ENCODE measurements at places on chromosomes 3 and 15.
A peak's percentile ranks its signal among the peaks of the same experiment; 100 is the strongest.

DNA sequence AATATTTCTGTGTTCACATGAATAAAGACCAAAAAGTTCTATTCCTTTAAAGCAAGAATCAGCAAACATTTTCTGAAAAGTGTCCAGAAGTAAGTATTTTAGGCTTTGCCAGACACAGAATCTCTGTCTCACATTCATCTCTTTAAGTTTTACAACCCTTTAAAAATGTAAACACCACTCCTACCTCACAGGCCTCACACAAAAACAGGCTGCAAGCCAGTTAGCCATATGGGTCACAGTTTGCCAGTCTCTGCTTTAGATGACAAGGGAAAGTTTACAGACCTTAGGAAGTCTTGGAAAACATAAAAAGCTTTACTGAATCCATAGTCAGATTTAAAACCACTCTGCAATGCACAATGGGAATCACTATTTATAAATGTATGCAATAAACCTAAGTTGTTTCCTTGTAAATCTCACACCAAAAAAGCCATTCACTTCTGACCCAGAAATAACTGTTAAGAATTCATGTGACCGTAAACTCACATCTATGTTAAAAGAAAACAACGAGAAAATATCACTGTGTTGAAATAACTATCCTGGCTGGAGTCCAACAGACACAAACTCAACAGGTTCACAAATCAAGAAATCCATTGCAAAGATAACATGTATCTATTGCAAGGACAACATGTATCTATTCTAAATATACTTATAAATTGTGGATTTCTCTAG lies 308.2 kb downstream of the ULK4 start:
- DNase-seq = no peak

DNA sequence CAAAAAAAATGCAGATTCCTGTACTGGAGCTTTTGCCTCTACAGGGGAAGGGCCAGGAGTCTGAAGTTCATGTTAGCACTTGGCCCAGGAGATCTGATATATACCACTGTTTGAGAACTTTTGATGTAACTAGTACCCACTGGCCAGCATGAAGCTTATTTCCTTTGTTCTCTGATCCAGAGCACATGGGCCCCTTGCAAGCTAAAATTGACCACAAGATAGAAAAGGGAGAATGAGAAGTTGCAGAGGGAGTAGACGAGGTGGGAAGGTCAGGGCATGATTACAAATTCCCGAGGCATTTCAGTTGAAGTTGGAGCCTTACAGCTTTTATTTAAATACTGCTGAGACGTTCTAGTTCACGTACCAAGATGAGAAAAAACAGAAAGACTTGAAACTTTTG lies 28.2 kb downstream of the TGM4 start:
- DNase-seq = no peak

DNA sequence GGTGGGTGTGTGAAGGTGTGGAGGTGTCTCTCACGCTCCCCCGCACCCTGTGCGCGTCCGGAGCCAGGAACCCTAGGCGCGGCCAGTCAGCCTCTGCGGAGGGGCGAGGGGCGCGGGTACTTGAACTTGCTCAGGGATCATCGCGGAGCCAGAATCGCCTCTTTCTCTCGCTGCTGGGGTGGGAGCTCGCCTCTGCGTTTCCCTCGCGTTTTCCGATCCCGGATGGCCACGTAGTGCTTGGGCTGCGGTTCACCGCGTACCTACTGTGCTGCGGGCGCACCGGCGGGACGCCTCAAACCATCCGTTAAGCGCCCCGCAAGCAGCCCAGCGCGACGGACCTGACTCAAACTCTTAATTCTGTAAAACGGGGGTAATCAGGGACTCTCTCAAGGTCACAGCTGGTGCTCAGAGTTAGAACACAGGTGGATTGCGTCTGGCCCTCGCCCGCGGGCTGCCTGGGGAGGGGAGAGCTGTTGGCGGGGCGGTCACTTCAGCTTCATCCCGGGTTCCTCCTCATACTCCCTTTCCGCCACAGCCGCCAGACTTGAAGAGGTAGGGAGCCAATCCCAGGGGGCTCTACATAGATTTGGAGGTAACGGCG lies 686 bp downstream of the MYRIP start:
- DNase-seq = no peak

DNA sequence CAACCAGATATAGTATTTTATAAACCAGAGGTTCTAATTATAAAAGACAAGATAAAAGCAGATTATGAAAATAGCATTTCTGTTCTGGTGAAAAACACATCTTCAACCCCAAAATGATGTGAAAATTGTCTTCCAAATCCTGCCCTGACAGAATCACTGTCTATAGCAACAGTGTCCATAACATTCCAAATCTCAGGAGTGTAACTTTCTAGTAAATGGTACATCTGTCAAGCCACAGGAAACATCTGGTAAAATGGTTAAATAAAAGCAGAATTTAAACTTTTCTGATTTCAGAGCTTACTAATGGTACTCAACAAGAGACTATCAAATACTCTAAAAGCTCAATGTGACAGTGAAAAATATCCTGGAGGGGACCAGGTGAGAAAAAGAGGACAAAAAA lies 60.5 kb downstream of the VGLL4 start:
- no peak for DNase-seq

DNA sequence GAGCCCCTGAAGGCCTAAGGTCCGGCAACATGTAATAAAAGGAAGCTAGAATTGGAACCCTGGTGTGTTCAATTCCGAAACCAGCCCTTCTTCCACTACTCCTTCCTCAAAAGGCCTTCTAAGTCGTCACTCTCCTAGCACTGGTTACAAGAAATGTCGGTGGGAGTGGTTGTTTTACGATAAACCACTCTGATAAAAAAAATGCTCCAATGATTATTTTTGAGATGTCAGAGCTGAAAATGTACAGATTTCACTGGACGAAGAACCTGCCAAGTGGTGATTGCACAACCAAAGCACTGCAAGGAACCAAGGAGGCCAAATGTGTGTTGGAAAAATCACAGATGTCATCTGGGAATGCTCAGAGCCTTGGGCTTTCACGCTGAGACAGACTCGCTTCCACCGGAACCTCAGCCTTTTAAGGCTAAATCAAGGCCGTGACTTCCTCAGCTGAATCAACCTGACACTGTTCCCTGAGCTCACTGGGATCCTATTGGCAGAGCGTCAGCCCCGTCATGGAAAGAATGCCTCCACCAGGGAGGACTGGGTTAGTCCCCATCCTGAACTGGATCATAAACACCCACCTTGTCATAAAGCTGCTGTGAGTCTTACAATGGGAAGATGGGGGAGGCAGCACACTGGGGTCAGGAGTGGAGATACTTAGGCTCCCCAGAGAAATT lies 108.1 kb upstream of the THBS1 start:
- DNase-seq = no peak

- no peak for DNase-seq
Observed at GRCh38 chr3:26668696-26669095, 46.1 kb downstream of the LRRC3B start.

- peak; percentile 25 for DNase-seq
Observed at GRCh38 chr15:74616366-74616939, 817 bp downstream of the CLK3 start.

- DNase-seq = no peak
Observed at GRCh38 chr15:39579487-39580116, 1.3 kb upstream of the THBS1 start.

- DNase-seq = no peak
Observed at GRCh38 chr3:167078070-167078622, 302.0 kb downstream of the ZBBX start.

DNA sequence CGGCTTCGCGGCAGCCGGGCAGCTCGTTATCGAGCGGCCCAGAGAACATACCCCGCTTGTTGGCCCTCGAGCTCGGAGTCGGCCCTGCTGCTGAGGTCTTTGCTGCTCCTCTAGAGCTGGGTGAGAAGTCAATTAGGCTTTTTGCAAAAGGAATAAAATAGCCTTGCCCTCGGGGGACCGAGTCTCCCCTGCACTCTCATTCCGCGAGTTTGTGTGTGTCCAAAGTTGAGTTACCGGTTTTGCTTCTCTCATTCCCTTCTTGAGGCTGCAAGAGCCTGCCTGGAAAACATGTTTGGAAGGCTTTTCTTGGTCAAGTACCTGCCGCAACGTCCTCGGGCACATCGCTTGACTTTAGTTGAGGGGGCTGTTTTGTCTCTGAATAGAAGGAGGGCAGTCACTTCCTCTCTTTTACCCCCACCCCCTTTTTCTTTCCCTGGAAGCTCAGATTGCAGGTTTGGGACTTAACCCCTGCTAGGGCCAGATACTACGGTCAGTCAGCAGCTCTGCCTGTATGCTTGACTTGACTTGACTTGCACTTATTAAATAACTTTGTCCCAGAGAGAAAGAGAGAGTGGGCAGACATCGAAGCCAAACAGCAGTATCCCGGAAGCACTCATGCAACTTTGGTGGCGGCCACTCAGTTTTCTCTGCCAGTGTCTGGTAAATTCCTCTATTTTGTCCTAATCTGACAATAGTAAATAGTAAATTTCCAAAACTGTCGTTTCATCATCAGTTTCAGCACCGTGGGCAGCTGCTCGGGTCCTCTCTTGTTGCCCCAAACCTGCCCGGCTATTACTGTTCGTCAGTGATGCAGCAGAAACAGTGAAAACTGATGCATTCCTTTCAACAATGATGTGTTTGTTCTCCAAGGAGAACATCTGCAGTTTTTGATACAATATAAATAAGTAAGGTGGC lies 609 bp downstream of the RNF13 start:
- peak; percentile 64 for DNase-seq

- no peak for DNase-seq
Observed at GRCh38 chr3:158568784-158569183, 2.2 kb upstream of the MLF1 start.

GRCh38 chr15:48109856-48110531 lies 10.8 kb upstream of the SLC24A5 start:
- DNase-seq = no peak

GRCh38 chr15:42581272-42581730 lies 5.9 kb downstream of the STARD9 start:
- DNase-seq = peak; percentile 18

DNA sequence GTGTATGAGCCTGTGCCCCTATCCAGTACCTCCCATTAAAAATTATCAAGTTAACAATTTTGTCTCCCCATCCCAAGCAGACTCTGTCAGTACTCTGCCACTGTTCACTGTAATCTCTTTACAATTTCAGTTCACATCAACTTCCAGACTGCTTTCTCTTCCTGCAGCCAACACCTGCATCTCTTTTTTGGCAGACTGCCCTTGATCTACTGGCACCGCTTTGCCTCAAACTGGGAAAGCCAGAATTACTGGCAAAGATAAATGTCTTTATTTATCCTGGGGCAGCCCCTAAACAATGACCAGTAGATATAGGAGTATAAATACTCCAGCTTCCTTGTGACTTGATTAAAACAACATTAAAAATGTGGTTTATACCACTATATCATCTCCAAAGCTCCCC lies 494.1 kb downstream of the ZNF385D start:
- no peak for DNase-seq

- no peak for DNase-seq
Observed at GRCh38 chr3:11199902-11200845, 45.9 kb downstream of the HRH1 start.

DNA sequence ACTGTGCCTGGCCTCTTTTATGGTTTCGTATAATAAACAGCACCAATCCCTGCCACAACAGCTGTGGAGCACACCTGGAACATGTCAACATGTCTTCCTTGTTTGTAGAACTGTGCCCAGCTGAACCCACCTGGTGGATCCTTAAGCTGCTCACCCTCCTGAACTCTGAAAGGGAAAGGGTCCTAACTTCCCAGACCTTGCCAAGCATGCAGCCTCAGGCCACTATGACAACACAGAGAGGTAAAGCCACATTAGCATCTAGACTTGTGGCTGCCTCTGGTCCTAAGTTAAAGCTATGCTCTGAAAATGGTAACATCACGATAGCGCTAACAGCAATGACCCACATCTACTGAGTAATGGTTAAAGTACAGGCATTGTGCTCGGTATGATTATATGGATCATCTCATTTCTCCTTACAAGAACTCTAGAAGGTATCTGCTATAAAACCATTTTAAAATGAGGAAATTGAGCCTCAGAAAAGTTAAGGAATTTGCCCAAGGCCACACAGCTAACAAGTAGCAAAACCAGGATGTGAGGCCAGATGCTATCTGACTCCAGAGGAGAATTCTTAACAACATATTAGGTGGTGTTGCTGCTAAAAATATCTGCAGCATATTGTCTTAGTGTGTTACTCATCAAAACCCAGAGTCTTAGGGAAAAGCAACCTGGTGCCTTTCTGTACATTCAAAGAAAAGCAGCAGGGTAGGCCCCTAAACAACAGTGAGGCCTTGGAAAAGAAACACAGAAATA lies 23.1 kb upstream of the HERC1 start:
- no peak for DNase-seq

- no peak for DNase-seq
Observed at GRCh38 chr3:197718891-197719290, 17.8 kb downstream of the RUBCN start.

DNA sequence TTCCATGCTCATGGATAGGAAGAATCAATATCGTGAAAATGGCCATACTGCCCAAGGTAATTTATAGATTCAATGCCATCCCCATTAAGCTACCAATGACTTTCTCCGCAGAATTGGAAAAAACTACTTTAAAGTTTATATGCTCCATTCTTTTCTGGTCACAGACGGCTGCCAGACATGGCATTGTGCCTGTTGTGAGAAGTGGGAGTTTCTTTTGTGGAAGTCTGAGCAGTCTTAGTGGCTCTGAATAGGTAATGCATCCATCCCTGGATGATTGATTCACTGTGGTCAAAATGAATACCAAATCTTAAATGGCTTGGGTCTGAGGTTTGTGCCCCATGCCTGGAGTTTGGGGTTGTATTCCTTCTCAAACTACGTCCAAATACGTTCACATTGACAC lies 274.5 kb upstream of the AZI2 start:
- no peak for DNase-seq

DNA sequence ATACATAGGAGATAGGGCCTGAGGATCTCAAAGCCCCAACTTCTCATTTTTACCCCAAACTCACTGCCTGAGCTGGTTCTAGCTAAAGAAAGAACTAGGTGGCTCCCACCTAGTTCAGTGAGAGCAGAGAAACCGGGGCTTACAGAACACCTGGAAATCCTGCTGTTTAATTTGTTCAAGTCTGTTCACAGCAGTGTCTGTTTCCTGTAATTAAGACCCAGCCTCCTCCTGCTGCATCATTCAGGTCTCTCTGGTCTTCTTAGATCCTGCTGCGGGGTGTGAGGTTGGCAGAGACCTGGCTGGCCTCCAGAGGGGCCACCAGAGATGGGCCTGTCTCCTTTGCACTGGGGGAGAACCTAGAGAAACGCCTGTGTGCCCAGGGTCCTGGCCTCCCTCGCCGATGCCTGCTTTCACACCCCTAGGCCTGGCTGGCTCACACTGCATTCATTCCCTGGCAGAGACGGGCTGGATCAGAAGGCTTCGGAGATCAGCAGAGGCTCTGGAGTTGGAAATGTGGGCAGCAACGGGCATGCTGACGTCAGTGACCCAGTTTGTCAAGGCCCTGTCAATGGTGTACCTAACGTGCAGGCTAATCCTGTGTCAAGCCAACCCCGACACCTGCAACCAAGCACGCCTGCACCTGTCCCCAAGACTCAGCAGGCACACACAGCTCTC lies 4.9 kb upstream of the CHRNA3 start:
- no peak for DNase-seq

- DNase-seq = no peak
Observed at GRCh38 chr3:149620291-149621020, 37.4 kb downstream of the WWTR1 start.

DNA sequence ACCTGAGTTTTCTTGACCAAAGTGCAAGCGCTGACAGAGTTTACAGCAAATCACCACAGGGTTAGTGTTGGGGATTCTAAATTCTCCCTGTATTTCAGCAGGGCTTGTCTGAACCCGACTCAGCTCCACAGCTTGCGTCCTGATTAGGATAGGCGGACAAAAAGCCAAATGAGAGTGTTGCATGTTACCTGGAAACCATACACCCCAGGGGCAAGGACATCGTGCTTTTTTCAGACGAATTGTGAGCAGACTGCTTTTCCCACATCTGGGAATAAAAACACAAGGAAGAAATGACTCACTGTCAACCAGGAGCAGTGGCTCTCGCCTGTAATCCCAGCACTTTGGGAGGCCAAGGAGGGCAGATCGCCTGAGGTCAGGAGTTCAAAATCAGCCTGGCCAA lies 3.0 kb downstream of the DZIP1L start:
- no peak for DNase-seq

All from anterior cingulate cortex (tissue), 58 donors.